Stomach (tissue), 19 donors: ENCODE measurements at places on chromosomes 4 and X. TPM values are rescaled to one million over a fixed set of nuclear protein-coding genes. Genes with fewer than 3 reads are reported as not detected.

The UGT2A3 gene
- 0.62 TPM for polyA plus RNA-seq

The SETD7 gene
- polyA plus RNA-seq = 22.7 TPM

The HTRA3 gene
- polyA plus RNA-seq = 6.6 TPM

The ABHD18 gene
- polyA plus RNA-seq = 5.7 TPM

The FAM236C gene
- polyA plus RNA-seq = not detected

The XAGE1A gene
- polyA plus RNA-seq = not detected

The BRS3 gene
- polyA plus RNA-seq = not detected

The CHST7 gene
- polyA plus RNA-seq = 2.4 TPM

The SLC34A2 gene
- 0.12 TPM for polyA plus RNA-seq

The SCARB2 gene
- polyA plus RNA-seq = 30.4 TPM
